ENCODE measurements at places on chromosomes 7 and 10.

- DNase-seq = peak; percentile 26
Measured at GRCh38 chr10:12194752-12195271, 879 bp downstream of the NUDT5 start.

GRCh38 chr10:5630112-5630436 is 36.3 kb downstream of the ASB13 start:
- DNase-seq = no peak

- DNase-seq = no peak
Measured at GRCh38 chr10:130048081-130048480, 62.5 kb downstream of the C10orf143 start.

GRCh38 chr7:78062214-78062613 is 263.6 kb downstream of the PHTF2 start:
- no peak for DNase-seq

DNA sequence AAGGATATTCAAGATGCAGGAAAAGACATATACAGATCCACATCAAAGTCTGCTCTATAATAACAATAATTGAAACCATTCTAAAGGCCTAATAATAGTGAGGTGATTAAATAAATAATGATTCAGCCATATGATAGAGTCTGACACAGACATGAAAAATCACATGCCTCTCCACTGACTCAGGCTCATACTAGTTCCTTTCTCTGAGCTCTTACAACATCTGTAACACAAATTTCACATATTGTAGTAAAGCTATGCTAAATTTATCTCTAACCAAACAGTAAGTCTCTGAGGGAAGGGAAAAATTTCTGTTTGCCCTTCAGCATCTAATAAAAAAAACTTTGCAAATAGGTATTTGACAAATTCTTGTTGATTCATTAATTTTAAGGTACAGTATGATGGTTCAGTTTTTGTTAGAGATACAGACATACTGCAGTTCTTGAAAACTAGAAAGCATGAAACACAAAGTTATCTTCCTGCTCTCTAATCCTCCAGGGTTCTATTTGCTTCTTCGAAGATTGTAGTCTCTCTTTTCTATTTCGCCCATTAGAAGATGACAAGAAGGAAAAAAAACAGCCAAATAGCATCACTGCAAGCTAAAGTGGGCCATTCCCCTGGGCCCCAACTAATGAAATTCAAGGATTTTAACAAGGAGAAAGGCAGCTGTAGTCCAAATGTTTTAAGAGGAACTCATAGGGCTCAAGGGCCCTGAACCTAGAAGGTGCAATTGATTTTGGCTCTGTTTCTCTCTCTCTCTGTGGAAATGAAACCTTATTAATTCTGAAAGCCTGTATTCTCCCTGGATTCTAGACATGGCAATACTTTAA is 53.9 kb downstream of the CUBN start:
- no peak for DNase-seq

- no peak for DNase-seq
Measured at GRCh38 chr10:47452495-47453140, 31.3 kb downstream of the ANXA8 start.

- no peak for DNase-seq
Measured at GRCh38 chr7:121504482-121504881, 108.4 kb upstream of the FAM3C start.

- peak; percentile 17 for DNase-seq
Measured at GRCh38 chr7:115748123-115748738, 282.3 kb downstream of the TFEC start.

- no peak for DNase-seq
Measured at GRCh38 chr10:119309423-119309770, 102.0 kb downstream of the GRK5 start.

DNA sequence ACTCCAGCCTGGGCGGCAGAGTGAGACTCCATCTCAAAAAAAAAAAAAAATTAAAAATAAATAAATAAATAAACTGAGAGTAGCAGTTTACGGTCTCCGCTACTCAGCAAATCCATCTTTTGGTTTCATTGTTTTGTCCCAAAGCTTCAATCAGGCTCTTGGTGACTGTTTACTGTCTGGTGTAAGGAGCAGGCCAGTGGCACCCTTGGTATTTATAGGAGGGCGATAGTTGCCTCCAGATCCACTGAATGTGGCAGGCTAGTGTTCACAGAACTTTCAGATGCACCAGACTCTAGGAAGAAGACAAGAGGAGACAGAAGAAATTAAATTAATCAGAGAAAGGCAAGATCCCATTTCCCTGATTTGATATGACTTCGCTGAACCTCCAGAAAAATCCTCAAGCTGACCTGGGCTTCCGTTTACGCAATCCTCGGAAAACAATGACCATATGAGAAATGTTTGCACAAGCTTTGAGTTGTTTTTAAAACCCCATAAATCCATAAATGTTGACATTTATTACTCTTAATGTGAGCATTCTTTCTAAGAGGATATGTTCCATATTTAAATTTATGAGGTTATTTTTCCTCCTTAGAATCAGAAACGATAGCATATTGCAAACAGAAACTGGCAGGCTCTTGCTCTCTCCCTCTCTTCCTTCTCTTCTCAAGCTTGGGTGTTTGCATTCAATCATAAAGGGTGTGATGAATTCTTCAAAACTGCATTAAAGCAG is 7.1 kb upstream of the MUC3A start:
- DNase-seq = no peak

DNA sequence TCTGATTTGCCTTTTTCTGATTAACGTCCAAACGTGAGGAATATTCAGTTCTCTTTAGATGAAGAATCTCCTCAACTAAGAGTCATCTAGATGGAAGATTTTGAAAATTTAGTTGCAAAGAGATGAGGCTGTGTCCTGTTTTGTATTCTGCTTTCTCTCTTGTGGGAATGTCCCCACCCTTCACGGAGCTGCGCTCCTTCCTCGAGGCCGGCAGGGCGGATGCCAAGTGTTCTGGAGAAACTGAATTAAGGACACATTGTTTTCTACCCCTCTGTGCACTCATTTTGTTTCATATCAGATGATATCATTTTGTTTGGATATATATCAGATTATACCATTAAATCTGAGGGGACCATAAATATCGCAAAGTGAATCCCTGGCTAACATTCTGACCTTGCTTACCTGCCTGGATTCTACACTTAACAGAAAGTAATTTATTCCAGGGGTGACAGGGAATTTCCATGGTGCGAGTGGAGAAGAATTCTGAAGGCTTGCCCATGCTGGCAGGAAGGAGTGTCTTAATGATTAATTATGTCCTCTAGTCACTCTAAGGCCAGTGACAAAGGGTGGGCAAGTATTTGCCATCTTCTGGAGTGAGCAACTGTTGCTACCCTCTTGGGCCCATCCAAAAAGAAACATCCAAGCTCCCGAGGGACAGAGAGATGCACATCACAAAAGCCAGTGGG is 47.9 kb upstream of the IGFBP3 start:
- DNase-seq = no peak

GRCh38 chr10:69348816-69349541 is 67.7 kb downstream of the TACR2 start:
- DNase-seq = peak; percentile 64

DNA sequence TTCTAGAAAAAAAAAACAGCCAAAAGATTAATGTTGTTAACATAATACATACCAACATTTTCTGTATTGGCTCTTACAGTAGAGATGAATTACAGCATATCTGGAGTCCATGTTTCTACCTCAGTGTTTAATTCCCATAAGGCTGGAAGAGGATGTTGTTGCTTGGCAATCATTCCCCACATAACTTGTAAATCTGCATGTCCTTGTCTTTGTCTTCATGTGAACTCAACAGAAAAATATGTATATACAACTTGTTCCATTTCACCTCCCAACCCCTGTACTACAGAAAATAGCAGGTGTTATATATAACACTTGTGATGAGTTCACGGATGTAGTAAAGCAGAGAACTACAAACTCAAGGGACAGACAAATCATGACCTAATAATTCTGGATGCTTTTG is 160.9 kb upstream of the SEMA3C start:
- no peak for DNase-seq

DNA sequence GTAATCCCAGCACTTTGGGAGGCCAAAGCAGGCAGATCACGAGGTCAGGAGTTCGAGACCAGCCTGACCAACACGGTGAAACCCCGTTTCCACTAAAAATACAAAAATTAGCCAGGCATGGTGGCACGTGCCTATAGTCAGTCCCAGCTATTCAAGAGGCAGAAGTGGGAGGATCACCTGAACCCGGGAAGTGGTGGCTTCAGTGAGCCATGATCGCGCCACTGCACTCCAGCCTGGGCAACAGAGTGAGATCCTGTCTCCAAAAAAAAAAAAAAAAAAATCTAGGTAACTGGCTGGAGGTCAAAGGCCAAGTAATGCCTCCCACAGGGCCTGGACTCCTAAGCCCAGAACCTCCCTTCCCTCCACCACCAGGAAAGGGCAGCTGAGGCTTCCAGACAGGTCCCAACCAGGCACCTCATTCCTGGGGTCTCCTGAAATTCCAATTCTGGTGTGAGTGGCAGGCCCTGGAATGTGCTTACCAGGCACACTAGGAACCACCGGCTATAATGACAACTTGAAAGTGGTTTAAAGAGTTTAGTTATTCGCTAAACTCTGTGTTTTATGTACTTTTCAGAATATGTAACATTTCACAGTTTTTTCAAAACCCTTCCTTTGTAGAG is 86.9 kb upstream of the TNRC18 start:
- no peak for DNase-seq

GRCh38 chr10:28991333-28992270 is 297.3 kb upstream of the LYZL1 start:
- peak; percentile 7 for DNase-seq

GRCh38 chr10:22621726-22622125 is 92.7 kb downstream of the PIP4K2A start:
- no peak for DNase-seq

DNA sequence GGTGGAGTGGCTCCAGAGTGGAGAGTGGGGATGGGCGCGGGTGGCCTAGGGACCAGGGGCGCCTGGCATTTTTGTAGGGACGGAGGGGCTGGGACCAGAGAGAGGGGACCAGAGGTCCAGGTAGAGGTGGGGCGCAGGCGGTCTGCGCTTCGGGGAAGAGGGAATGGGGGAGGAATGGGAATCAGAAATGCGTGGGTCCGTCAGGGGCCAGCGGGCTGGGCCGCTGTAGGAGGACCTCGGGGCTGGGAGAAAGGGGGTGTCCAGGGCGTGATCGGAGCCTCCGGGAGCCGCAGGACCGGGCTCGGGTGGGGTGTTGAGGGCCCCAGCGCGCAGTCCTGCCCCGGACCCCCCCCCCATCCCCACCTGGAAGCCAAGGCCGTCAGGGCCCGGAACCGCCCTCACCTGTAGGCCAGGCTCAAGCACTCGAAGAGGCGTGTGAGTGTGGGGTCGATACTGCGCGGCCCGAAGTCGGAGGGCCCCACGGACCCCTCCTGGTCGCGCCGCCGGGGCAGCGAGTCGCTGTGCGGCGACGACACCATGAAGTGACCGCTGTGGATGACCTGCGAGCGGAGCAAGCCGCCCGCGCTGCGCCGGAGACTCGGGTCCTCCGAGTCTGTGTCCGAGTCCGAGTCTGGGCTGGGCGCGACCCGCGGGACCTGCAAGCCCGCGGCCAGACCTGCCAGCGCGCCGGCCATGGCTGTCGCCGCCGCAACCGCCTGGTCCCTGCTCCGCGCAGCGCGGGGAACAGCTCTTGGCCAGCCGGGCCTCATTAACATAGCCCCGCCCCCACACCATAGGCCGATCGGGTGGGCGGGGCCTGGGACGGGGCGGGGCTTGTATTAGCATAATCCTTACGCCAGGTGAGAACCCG is at the start of gene MLXIPL:
Gene MLXIPL, minus strand, starts transcription at position 725 of the 871 bp plus-strand sequence. Its CDS starts 30 bp downstream, at position 695.
- peak; percentile 55 for DNase-seq

- DNase-seq = no peak
Measured at GRCh38 chr7:147513451-147513850, 1077.1 kb upstream of the C7orf33 start.

GRCh38 chr10:112361951-112362751 is 11.8 kb upstream of the ACSL5 start:
- peak; percentile 25 for DNase-seq

Measured in pons (tissue), 1 donor.